Jurkat, Clone E6-1 (cell line): ENCODE measurements at places on chromosomes 7 and 10.

GRCh38 chr10:9331583-9332008 lies 1277.1 kb downstream of the GATA3 start:
- DNase-seq = peak; percentile 57

GRCh38 chr7:80876894-80877414 lies 41.9 kb downstream of the SEMA3C start:
- DNase-seq = no peak

DNA sequence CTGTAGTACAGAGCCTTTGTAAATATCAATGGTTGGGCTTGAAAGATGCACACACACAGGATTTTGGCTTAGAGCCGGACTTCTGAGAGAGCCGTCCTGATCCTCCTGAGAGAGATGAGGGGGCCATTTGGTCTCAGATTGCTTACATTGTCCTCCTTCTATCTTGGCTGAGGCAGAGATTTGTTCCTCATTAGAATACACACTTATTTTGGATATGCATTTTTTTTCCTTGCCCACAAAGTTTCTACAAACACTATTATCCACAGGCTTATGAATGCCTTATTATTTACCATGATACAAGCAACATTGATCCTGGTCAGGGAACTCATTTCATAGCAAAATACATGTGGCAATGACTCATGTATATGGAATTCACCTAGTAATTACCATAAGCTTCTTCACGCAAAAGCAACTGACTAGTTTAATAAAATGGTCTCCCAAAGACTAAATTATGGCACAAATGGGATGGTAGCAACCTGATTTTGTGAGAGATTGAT lies 175.3 kb downstream of the MDFIC start:
- no peak for DNase-seq

DNA sequence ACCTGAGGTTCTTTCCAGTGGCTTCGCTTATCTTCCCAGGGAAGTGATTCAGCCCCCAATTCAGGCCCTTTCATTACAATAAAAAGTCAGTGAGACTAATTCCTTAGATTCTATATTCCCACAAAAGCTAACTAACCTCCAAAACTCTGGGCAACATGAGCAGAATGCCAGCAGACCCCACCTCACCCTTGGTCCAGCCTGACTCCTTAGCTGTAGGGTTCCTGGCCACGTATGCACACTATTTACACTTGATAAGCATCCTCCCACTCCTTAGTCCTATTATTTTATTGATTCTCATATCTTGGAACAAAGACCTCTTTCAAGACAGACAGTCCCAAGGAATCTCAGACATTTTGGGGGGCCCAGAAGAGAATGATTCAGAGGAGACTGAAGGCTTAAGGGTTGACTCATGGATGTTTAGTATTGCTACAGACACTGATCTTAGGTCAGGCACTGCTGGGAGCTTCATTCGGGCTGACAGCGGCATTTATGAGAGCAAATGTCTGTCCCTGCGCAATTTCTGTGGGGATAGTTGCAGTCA lies 162.6 kb upstream of the GDF10 start:
- DNase-seq = no peak

- DNase-seq = no peak
Measured at GRCh38 chr10:24643679-24644209, 79.9 kb downstream of the ARHGAP21 start.

DNA sequence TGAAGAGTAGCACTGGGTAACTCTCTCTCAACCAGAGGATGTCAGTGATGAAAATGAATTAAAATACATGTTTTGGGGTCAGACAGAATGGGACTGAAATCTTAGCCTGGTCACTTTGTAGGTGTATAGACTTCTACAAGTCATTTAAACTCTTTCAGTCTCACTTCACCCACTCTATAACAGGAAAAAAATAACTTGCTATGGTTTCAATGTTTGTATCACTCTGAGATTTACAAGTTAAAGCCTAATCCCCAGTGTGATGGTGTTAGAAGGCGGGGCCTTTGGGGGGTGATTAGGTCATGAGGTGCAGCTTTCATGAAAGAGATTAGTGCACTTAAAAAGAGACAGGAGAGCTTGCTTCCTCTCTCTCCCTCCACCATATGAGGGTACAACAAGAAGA lies 134.8 kb downstream of the INHBA start:
- DNase-seq = no peak

DNA sequence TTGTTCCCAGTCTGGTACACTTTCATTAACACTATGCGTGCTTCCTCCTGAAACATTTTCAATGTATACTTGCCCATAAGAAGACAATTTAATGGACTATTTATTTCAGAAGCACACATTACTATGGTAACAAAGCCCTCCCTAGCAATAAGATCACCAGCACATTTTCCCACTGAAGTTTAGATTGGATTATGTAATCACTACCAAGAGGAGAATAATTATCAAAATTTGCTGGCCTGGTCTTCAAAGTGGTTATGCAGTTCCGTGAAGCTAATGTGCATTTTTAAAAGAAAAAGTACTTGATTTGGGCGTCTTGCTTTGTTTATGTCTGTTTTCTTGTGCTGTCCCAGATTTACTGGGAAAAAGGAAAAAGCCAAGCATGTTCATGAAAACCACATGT lies 61.9 kb downstream of the AP3M1 start:
- no peak for DNase-seq

- no peak for DNase-seq
Measured at GRCh38 chr10:100364735-100365391, 17.8 kb downstream of the SCD start.

DNA sequence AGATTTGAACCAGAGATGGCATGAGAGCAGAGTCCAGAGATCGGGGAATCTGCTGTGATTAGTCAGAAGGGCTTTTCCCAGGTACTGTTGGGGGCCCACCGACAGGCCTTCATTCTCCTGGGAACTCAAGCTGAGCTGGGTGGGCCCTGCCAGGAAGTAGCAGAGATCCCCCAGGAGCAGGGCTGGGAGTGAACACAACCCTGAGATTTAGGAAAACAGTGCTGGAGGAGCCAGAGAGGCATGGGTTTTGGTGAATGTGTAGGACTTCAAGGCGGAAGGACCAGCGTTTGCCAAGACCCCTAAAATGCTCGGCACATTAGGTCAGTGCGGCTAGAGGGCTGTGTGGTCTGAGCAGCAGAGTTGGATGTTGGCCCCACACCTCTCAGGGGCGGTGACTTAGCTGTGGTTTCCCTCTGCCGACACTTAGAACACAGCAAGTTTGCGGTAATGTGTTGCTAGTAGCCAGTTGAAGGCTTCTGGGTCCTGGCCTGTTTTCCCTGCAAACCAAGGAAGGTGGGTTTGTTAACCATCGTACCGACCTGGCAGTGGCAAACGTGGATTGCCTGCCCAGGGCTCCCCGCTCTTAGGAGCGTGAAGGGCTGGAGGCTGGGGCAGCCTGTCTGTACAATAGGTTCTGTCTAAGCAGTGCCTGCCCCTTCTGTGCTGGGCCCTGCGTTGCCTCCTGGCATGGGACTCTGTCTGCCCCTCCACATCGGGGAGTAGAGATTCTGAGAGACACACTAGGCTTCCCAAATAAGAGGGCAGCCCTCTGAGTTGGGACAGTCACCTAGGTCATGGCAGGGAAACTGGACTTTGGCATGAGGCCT lies 14.0 kb downstream of the NACAD start:
- DNase-seq = no peak

GRCh38 chr10:34075254-34075926 lies 739.7 kb downstream of the PARD3 start:
- DNase-seq = no peak
